ENCODE measurements at places on chromosomes 13 and 19. TPM values are rescaled to one million over a fixed set of nuclear protein-coding genes. Genes with fewer than 3 reads are reported as not detected.

KIR3DL2 gene
- not detected for total RNA-seq

ZNF667 gene
- total RNA-seq = 2.6 TPM

THSD8 gene
- not detected for total RNA-seq

PGLYRP1 gene
- total RNA-seq = not detected

TEKTIP1 gene
- total RNA-seq = not detected

GNG8 gene
- total RNA-seq = not detected

SIX5 gene
- 10.1 TPM for total RNA-seq

RFPL4AL1 gene
- total RNA-seq = not detected

CALR3 gene
- total RNA-seq = not detected

SMIM17 gene
- not detected for total RNA-seq

ZNF480 gene
- total RNA-seq = 5.0 TPM

CTXN1 gene
- total RNA-seq = 4.6 TPM

COMMD6 gene
- total RNA-seq = 31.7 TPM

FAM83E gene
- not detected for total RNA-seq

SERPINE3 gene
- total RNA-seq = not detected

ANGPTL8 gene
- not detected for total RNA-seq

EPSTI1 gene
- total RNA-seq = 2.6 TPM

FEM1A gene
- total RNA-seq = 24.3 TPM

ZNF534 gene
- 0.44 TPM for total RNA-seq
